ENCODE measurements at places on chromosomes 4 and X.

- DNase-seq = no peak
Measured at GRCh38 chrX:105331244-105331643, 110.8 kb upstream of the TEX13A start.

- DNase-seq = no peak
Measured at GRCh38 chr4:8323947-8324555, 54.5 kb downstream of the HTRA3 start.

DNA sequence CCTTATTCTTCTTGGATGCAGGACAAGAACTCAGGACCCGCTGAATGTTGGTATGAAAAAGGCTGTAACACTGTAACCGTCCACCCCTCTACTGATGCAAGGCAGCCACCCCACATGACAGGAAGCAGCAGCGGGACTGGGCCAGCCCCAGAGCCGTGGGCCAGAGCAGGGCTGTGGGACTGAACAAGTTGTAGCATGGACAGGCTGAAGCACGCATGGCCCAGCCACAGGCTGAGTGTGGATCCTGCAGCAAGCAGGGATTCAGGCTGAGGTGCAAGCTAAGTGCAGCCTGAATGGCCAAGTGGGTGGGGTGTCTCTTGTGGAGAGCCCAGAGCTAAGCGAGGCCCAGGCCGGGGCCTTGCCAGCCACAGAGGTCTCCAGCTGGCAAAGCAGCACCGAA lies 632.2 kb downstream of the SPOCK3 start:
- no peak for DNase-seq

DNA sequence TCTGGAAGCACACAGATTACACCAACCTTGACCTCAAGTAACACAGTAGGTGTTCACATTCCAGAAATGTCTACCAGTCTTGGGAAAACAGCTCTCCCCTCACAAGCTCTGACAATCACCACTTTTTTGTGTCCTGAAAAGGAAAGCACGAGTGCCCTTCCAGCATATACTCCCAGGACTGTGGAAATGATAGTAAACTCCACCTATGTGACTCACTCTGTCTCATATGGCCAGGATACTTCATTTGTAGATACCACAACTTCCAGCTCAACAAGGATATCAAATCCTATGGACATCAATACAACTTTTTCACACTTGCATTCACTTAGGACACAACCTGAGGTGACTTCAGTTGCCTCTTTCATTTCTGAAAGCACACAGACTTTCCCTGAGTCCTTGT lies 46.9 kb downstream of the ADGRG4 start:
- DNase-seq = no peak

DNA sequence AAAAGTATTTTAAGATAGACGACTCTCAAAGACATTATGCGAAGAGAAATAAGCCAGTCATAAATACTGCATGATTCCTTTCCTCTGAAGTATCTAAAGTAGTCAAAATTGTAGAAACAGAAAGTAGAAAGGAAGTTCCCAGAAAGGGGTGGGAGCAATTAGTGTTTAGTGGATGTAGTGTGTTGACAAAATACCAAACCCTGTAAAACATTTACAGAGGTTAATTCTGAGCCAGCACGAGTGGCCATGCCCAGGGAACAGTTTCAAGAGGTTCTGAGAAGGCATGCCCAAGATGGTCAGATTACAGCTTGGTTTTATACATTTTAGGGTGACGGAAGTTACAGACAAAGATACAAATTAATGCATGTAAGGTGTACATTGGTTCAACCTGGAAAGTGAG lies 34.4 kb upstream of the SLC25A4 start:
- no peak for DNase-seq

All from D341Med (cell line).